Left kidney (tissue), 8 donors: ENCODE measurements at places on chromosomes 2 and 18.

DNA sequence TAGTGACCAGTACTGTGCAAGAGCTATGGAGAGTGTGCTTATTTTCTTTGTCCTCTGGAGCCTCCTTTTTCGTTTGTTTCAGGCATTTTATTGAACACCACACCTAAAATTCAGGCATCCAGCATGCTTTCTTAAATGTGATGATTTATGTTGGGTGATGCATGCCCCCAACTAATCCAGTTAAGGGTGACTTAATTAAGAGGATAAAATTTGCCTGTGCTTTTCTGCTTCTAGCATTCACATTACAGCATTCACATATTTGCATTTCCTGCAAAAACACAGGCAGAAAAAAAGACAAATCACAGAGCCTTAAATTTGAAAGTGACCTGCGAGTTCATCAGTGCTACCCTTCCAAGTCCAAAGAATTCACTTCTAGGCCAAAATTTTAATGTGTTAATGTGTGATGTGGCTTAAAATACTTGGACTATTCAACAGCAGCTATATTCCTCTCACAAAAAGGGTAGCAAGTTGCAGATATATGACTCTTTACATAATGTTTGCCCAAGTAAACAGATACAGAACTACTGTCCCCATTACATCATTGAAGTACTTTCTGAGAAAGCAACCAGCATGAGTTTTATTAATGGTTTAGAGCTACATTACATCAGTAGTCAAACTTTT is 286.5 kb downstream of the THSD7B start:
- peak; percentile 19 for DNase-seq

DNA sequence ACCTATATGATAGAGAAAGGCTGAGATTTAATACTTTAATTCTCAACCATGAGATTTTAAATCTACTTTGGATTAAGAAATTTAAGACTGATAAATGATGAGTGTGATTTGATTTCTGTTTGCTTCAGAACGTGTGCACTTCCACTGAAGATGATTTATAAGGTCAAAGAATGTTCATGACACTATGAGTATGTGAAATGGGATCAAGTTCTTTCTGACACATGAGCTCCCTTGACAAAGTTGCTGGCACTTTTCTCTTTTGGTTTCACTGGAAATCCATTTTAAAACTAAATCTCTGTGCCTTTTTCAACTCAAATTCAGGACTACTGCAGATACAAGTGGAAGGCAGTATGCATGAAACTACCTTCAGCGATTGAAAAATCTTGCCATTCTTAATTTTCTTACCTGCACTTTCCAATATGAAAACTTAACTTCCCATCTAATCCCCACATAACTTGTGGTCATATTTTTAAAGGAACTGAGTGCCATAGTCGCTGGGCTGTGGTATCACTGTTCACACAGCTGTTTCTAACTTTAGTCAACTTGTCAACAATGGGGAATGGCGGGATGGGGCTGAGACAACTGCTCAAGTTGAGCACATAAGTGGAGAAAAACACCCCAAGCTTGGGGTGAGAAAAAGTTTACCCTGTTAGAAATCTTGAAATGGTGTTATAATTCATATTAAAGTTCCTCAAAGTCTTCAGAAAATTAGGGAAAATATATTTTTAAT is 51.8 kb upstream of the TTN start:
- no peak for DNase-seq

GRCh38 chr2:75289771-75290170 is 90.5 kb upstream of the TACR1 start:
- no peak for DNase-seq

- no peak for DNase-seq
These were observed 45.8 kb downstream of the SH3RF3 start for GRCh38 chr2:109174626-109175349.

GRCh38 chr18:59359576-59359952 is 499 bp upstream of the LMAN1 start:
- no peak for DNase-seq

DNA sequence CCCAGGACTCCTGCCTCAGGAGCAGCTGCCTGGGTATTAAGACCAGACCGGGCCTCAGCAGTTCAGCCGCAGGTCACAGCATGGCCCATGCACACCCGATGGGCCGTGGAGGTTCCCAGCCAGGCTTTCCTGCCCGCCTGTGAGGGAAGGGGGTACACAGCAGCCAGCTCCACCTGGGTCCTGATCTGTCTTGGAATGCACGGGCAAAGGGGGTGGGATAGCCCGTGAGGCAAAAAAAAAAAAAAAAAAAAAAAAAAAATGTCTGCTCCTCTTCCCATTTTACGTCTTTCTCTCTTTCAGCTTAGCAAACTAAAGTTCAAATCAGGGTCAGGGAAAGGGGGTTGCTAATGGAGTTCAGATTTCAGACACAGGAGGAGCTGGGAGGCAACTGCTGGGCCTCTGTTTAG is 385.2 kb downstream of the TNS1 start:
- DNase-seq = peak; percentile 73

GRCh38 chr2:60899892-60900249 is 18.5 kb downstream of the REL start:
- no peak for DNase-seq

GRCh38 chr2:11236335-11236734 is 81.1 kb downstream of the SLC66A3 start:
- DNase-seq = no peak

- no peak for DNase-seq
These were observed 50.9 kb upstream of the KCNE4 start for GRCh38 chr2:223000872-223001796.

DNA sequence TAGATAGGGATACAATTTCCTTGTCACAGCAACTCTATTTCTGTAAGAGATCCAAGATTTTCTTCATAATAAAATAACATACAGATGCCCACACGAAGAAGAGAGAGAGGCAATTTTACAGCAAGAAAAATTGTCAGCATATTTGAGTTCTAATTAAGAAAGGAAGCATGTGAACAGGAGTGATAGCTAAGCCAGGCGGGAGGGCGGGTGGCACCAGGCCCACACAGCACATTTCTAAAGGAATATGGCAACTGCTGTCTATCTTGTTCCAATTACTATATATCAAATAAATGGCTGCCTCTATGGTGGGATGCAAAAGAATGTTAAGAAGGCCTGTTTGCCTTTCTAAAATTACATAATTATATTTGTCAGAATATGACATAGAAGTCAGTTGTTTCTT is 248.3 kb upstream of the DOK6 start:
- DNase-seq = no peak

DNA sequence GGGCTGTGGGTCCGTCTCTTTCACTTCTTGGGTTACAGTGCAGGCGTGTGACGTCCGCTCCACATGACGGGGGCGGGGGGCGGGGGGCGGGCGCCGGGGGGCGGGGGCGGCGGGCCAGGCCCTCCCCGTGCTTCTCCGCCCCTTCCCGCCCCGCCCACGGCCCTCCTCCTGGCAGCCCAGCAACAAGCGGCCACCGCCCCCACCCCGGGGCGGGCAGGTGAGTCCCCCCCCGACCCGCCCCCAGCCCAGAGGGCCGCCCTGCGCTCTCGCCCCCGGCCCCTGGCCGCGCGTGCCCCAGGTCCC is 3.6 kb downstream of the ZNF516 start:
- peak; percentile 70 for DNase-seq

DNA sequence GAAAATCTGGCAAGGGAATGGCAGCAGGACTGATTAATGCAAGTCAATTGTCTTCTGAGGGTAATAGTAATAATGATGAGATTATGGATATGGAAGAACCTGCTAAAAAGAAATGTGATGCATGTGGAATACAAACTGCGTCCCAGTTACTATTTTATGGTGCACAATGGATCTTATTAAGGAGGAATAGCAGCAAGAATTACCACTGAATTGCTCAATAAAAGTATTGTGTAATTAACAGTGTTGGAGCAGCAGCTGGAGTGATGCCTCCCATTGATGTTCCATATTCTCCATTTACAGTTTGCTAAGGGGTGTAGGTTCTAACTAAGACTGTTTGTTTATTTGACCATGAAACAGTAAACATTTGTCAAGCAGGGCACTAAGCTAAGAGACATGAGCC is 167.9 kb downstream of the HRH4 start:
- DNase-seq = no peak
